Effector CD4-positive, alpha-beta T cell (primary cell): ENCODE measurements at places on chromosomes 12 and 14.

DNA sequence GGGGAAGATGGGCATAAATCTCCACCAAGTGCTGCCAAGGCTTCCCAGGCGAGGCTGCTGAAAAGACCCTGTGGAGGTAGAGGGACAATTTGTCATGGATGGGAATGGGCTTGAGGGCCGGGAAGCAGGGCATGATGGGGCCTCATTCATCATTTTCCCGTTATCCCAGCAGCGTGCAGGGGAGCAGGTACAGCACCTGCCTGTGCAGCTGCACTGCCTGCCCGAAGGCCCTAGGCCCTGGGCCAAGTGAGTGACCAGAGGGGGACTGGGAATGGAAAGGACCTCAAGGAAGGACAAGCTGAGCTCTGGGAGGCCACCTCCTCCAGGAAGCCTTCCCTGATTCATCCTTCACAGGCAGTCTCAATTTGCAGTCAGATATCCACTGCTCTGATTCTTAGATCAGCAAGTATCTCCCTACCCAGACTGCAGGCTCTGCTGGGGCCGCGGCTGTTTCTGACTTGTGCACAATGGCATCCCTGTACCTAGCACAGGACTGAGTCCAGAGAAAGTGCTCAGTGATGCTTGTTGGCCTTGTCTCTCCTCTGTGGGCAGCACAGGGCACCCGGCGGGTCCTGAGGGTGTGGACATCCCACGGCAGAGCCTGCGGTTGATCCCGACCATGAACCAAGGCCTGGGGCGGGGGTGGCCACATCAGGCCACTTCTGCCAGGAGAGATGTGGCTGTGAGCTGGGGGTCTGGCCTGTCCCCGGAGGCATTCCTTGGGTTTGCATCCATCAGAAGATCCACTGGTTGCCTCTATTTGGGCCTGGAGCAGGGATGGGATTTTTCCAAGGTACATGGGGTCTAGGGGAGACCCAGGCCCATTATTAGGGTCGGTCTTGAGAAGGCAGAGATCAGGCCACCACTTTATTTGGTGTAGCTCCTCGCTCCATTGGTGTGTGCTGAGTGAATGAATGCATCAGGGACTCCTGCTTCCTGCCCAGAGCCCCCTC is 167.3 kb upstream of the RTL1 start:
- DNase-seq, result no peak

GRCh38 chr14:54609576-54609975 is 42.6 kb downstream of the SAMD4A start:
- DNase-seq, result no peak

- no peak for DNase-seq
These were observed 58.1 kb upstream of the RMST start for GRCh38 chr12:97404543-97404942.

DNA sequence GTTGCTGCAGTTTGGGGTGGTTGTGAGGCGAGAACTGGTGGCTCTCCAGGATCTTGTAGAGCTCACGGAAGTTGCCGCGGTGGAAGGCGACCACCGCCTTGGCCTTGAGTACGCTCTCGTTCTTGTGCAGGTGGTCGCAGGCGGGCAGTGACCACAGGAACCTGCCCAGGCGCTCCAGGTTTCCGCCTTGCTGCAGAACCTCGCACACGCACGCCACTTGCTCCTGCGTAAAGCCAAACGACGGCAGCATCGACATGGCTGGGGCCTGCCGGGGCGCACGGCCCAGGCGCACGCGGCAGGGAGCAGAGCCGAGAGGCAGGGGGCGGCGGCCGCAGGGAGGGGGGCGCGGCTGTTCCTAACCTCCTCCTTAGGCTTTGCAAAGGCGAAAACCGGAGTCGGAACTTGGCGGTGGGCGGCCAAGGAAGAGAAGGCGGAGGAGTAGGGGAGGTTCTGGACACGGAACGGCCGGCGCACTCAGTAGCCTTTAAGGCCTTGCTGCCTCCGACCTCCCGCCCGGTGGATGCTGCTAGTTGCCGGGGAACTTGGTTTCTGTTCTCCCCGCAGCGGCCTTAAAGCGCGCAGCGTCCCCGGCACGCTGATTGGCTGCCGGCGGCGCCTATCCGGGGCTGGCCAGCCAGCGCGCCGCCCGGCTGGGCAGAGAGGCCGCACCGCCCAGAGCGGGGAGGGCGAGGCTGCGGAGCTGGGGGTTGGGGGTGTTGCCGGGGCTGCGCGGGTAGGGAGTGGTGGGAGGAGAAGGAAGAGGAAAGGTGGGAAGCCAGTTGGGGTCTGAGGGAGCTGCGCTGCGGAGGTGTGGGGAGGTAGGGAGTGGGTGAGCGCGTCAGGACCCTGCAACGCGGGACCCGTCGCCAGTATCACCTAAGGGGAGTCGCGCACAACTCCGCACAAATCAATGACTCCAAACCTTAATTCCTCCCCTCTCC is at the start of gene SIX1:
SIX1 (minus strand) TSS at position 544 of the 941 bp plus-strand sequence; CDS start at position 256, 288 bp downstream.
- DNase-seq, result no peak

GRCh38 chr12:106704081-106704480 is 70.4 kb upstream of the RIC8B start:
- no peak for DNase-seq

DNA sequence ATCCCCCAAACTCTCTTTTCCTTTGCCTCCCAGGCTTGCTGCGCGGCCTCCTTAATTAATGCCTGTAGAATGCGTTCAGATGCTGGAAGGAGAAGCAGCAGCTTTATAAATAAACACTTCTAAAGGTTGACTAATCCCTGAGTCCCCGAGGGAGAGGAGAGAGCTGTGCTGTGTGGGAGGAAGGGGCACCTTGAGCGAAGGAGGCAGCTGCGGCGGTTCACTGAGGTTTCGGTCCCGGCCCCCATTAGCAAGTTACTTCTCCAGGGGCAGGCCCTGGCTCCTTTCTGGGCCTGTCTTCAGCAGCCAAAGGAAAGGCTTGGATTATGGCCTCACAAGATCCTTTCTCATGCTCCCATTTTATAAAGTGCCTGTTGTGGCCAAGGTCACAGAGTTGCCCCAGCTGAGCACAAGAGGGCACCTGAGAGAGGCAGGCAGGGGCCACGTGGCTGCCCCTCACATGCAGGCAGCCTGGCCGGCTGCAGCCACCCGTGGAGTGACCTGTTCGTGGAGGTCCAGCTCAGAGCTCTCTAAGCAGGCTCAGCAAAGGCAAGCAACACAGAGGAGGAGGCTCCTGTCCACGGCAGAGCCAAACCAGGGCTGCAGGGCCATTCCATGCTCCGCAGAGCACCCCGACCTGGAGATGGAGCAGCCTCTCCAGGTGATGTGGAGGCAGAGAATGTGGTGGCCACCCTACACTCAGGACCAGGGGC is 15.0 kb upstream of the CACNA2D4 start:
- DNase-seq, result no peak

DNA sequence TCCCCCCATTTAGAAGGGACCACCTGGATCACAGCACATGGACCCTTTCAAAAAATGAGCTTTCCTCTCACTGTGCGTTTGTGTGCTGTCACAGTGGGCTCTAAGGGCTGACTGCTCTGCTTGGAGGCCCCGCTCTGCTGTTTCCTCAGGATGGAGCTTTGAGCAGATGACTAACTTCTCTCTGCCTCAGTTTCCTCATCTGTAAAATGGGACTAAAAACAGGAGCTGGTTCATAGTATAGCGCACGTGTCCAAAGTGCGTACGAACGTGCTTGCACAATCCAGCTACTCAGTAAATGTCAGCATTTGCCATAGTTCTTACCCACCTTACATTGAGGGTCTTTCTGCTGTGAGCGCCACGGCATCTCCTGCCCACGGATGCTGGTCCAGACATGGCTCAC is 12.7 kb upstream of the DNAH10 start:
- DNase-seq, result no peak

GRCh38 chr14:32567543-32568384 is 238.7 kb downstream of the AKAP6 start:
- no peak for DNase-seq

DNA sequence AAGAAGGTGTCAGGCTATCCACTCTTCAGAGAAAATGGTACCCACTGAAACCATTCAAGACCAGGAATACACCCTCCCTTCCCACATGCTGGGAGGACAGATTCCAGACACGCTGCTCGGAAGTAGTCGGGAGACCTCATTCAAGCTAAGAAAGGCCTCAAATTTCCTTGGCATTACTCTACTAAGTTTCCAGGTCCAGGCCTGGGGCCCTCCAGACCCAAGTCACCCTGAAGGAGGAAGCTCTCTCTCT is 27.1 kb upstream of the RPLP0 start:
- DNase-seq, result no peak

- no peak for DNase-seq
These were observed 92.4 kb upstream of the TMEM260 start for GRCh38 chr14:56487090-56487667.

- no peak for DNase-seq
These were observed 240.3 kb downstream of the MSRB3 start for GRCh38 chr12:65518771-65519170.

- no peak for DNase-seq
These were observed 1.0 kb upstream of the ANG start for GRCh38 chr14:20687362-20688166.

- no peak for DNase-seq
These were observed 471.2 kb downstream of the DIO2 start for GRCh38 chr14:79740066-79740601.

DNA sequence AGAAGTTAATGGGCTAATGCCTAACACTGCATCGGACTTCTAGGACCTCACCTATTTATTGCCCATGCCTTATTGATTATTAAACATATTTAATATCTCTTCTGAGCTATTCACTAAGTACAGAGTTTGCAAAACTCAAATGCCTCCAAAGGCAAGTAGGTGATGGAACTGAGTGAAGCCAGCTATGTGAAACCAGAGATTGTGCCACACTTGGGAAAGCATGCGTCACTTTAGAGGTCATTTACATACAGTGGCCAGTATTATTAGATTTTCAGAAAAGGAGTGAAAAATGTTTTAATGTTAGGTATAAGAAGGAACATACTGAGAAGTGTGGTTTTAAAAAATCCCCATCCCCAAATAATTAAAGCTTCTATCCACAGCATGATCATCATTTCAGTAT is 27.7 kb downstream of the PDE6H start:
- DNase-seq, result no peak

DNA sequence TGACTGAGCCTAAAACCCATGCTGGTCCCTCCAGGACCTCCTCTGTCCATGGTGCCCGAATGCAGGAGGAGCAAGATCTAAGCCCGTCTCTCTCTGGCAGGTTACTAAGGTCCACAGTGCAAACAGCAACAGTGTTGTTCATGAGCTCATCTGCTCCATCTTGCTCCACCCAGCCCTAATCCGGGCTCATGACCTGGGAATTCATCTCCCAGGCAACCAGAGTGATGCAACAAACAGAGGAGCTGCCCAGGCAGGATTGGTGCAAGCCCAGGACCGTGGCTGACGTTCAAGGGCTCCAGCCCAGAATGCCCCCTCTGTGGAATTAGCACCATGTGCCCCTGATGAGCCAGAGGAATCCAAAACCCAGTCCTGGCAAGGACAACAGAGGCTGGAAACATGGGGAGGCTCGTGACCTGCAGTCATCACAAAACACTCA is 29.9 kb downstream of the HSPB8 start:
- DNase-seq, result no peak

DNA sequence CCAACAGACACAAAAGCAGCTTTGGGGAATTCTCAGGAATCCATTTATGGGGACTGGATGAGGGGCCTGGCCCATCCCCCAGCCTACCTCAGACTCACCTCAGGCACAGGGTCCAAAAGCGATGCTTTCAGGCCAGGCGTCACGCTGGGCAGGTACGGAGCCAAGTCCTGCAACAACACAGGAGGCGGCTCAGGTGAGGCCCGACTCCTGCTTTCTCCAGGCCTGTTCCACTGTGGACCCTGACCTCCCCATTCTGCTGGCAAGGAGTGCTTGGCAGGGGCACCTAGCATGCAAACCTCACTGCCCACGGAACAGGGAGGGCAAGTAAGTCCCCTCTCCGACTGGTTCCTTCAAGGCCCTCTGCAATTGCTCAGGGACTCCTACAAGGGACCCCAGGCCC is 28.6 kb upstream of the RAB35 start:
- DNase-seq, result no peak

- no peak for DNase-seq
These were observed 12.5 kb upstream of the ANAPC5 start for GRCh38 chr12:121364683-121365121.
